Suprapubic skin (tissue), 4 donors: ENCODE measurements at places on chromosomes 3 and 15. TPM values are rescaled to one million over a fixed set of nuclear protein-coding genes. Genes with fewer than 3 reads are reported as not detected.

The IQCH gene
- total RNA-seq = 3.1 TPM

The ABHD17C gene
- total RNA-seq = 20.0 TPM

The PCLAF gene
- total RNA-seq = 13.1 TPM

The KNG1 gene
- not detected for total RNA-seq

The TM4SF18 gene
- total RNA-seq = 7.9 TPM

The EPHB3 gene
- 97.5 TPM for total RNA-seq

- peak; percentile 72 for DNase-seq
Observed at GRCh38 chr3:126126811-126127431, 43.0 kb upstream of the SLC41A3 start.

DNA sequence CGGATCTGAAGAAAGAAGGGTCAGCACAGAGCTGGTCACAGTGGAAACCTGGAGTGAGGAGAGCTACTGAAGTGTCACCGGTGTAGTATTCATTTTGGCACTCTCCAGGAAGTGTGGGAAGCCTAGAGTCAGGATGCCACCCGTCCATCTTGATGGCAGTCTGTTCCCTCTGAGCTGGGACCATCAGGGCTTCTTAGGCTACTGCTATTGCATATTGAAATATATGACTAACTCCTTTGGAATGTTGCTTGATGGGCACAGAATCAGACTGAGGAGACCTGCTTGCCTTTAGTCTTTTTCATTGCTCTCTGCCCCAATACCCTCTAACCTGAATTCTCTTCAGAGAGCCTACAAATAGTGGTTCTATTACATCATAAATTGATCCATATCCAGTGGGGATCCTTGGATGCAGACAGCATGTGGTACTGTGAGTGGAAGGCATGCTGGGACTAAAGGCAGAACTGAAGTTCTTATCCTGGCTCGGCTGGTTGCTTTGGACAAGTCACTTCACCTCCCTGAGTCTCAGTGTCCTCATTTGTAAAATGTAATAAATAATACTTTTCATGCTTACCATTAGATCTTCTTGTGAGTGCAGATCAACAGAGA is 143.5 kb downstream of the PDE8A start:
- DNase-seq = no peak

DNA sequence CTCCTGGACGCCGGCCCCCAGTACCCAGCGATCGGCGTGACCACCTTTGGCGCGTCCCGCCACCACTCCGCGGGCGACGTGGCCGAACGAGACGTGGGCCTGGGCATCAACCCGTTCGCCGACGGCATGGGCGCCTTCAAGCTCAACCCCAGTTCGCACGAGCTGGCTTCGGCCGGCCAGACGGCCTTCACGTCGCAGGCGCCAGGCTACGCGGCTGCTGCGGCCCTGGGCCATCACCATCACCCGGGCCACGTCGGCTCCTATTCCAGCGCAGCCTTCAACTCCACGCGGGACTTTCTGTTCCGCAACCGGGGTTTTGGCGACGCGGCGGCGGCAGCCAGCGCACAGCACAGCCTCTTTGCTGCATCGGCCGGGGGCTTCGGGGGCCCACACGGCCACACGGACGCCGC is 956 bp downstream of the ZIC1 start:
- no peak for DNase-seq

DNA sequence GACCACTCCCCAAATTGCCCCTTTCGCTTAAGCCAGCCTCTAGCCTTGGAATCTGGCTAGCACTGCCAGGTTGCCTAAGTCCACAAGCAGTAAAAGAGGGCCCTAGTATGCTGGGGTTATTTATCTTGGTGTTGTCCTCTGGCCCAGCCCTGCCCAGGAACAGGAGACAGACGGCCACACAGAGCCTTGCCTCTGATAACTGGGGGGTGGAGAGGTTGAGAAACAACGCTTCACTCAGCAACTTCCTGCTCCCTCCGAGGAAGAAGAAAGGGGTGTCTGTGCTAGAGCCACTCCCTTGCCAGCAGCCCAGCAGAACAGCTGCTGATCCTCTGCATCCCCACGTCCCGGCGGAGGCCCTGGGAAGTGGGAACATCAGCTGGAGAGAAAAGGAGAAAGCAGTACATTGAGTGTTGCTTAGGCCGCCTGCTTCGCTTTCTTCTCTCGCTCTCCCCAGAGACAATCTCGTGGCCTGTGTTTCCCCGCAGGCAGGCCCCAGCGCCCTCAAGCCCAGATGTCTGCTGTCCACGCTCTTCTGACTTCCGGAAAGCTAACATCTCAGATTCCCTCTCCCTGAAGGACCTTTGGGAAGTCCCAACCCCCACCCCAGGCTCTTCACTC is 22.6 kb upstream of the C3orf70 start:
- DNase-seq = no peak

DNA sequence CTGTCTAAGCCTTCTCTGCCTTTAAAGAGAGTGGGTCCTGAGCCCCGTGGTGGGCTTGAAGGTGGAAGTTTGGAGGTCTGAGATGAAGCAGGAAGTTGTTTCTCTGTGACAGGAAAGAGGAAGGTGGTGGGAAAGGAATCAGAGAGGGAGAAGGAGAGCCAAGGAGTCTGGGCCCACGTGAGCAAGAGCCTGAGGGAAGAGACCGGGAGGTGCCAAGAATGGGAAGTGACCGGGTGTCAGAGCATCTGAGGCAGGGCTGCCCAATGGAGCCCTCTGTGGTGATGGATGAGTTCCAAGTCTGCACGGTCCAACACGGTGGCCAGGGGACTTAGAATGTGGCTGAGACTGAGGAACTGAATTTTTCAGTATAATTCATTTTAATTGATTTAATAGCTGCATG is 24.6 kb downstream of the ALDH1L1 start:
- no peak for DNase-seq

GRCh38 chr3:181239441-181239840 is 249.9 kb upstream of the DNAJC19 start:
- no peak for DNase-seq

DNA sequence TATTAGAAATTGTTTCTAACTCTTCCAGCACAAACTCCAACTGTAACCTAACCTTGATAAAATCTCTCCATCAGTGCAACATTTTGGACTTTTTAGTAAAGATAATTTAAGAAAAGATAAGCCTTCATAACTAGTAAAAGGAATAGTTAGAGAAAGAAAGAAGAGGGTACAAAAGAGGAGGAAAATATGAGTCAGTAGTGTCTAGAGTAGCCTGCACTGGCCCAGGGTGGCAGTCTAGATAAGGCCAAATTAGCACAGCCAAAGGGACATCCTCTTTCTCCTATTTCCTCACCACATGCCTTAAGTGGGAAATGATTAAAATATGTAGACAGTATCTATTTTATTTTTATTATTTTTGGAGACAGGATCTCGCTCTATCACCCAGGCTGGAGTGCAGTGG is 3.7 kb downstream of the PROS1 start:
- no peak for DNase-seq

DNA sequence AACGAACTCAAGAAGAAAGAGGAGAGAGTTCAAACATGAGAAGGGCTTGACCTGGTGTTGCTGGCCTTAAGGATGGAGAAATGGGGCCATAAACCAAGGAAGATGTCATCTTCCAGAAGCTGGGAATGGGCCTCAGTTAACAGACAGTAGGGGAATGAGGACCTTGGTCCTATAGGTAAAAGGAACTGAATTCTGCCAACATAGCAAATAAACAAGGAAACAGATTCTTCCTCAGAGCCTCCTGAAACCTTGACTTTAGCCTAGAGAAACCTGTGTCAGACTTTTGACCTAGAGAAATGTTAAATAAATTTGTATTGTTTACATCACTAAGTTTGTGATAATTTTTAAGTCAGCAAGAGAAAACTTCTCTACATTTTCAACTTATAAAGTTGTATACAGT is 336.8 kb downstream of the PLCL2 start:
- DNase-seq = no peak

DNA sequence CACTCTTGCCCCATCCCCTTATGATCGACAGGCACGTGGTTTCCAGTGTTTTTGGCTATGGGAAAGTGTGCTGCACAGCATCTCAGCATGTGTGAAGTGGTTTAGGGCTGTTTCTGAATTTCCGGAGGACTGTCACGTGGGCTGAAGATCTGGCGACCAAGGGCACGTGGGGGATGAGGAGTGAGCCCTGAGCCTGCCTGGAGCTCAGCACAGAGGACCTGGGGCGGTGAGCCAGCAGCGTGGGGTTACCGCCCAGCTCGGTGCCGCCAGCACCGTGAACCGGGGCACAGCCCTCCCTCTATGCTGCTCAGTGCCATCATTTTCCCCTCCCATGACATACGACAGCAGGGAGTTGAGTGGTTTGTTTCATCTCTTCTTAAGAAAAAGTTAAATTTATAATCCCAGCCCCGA is 150.2 kb downstream of the DNAJB8 start:
- DNase-seq = peak; percentile 67

DNA sequence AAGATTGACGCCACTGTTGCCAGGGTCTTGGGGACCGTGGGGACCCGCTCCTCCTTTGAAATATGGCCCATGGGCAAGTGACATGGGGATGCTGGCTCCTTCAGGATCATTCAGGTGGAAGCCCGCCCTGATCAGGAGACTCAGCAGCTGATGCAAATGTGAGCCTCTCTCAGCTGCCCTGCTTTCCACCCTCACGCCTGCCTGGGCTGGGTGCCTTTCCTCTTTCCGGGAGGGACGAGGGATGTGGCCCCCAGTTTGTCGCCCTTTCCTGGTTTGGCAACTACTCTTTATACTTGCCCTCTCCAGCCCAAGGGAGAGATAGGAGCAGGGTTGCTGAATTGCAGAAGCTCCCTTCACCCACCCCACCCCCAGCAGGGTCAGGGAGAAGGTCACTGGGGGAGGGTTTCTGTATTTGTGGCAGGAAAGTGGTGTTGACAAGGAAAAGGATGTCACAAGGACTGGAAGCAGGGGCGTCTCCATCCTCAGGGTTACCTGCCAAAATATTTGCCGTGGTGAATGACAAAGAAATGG is 21.8 kb downstream of the DNASE1L3 start:
- DNase-seq = no peak
